ENCODE measurements at places on chromosomes 1 and 21.

DNA sequence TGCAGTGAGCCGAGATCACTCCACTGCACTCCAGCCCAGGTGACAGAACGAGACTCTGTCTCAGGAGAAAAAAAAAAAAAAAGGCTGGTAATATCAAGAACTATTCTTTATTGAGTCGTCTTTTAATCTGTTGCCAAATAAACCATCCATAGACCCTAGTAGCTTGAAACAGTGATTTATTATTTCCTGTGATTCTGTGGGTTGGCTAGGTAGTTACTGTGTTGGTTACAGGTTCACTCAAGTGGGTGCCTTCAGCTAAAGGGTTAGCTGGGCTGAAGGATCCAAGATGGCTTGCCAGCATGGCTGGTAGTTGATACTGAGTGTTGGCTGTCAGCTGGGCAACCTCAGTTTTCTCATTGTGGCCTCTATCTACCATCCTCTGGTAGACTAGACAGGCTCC is 9.2 kb downstream of the TLCD4 start:
- DNase-seq: no peak

DNA sequence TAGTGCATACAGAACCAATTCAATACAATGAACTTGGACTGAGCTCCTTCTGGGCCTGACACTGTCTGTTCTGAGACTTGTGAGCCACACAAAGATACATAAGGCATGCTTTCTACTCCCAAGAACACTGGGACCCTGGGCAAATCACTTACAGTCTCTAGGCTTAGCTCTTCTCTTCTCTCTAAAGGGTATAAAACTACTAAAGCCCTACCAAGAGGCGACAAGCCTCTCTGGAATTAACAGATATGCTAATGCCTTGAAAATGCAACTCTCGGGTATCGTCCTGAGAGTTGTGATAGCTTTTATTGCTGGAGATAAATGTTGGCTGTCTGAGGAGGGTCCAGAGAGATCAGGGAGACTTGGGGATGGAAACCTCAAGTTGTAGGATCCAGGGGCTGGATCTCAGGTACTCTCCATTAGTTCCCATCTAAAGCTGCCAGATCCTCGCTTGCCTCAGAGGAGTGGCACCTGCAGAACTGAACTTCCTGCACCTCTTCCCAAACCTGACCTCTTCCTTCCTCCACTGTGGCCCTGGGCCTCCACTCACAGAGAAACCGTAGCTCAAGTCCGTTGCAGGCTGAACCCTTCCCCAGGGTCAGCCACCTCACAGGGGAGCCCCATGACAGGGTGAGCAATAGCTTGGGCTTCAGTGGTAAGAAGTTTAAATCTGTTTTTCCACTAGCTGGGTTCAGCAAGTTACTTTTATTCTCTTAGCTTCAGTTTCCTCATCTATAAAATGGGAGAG is 11.5 kb upstream of the CFAP45 start:
- DNase-seq: no peak

GRCh38 chr1:27136998-27137542 is 17.9 kb downstream of the SLC9A1 start:
- DNase-seq: no peak

DNA sequence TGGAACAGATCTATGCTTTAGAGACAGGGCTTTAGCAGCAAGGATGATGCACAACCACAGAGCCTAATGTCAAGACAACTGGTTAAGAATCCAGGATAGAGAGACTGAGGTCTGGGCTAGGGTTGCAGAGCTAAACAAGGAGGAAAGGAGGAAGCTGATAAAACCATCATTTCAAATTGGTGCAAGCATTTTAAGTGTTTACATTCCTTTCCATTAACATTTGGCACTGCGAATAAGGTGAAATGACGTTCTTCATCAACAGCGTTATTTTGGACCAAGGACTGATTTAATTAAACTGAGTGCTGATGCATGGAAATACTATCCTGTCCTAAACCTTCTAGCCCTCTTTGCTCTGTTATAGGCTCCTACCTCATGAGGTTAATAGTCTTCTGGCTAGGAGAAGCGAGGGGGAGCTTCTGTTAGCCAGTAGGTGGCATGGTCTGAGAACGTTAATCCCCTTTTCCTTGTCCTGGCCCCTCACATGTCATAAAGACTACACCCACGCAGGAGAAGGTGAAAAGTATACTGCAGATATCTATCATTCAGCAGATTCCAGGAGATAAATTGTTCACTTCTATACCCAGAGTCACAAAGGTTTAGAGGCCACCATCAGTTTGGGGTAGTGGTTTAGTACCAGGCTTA is 7.6 kb upstream of the C1orf21 start:
- no peak for DNase-seq

- DNase-seq: no peak
These were observed 177.3 kb upstream of the GORAB start for GRCh38 chr1:170354690-170355089.

DNA sequence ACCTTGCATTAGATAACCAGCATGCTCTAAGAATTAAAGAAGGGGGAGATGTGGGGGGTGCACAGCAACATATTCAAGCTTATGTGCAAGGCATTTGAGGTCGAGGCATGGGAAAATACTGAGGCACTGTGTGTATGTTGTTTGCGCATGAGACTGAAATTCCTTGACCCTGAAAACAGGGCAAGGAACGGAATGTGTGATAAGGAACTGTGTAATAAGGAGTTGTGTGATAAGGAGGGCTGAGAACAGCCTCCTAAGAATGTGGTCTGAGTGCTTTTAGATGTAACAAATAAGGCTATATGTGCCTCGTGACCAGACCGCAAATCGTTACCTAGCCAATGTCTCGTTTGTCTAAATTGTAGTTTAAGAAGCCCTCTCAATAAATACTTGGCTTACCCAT is 26.5 kb upstream of the ITLN1 start:
- DNase-seq: no peak

- DNase-seq: no peak
These were observed 31.5 kb downstream of the TRAPPC10 start for GRCh38 chr21:44043613-44044012.

DNA sequence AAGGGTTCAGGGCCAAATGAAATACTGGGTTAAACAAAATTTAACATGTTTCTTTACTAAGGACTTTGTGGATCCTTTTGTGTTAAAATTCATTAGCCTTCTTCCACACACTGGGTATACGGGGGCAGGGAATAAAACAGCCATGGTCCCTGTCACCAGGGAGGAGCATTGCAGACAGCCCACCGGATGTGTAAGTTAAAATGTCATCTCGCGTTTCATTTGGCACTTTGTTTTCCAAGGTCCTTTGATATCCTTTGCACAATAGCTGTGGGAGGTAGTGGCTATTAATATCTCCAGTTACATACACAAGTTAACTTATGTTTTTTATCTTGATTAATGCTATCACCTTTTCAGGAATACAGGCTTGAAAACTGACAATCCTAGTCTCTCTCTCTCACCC is 172.7 kb downstream of the BARHL2 start:
- no peak for DNase-seq

DNA sequence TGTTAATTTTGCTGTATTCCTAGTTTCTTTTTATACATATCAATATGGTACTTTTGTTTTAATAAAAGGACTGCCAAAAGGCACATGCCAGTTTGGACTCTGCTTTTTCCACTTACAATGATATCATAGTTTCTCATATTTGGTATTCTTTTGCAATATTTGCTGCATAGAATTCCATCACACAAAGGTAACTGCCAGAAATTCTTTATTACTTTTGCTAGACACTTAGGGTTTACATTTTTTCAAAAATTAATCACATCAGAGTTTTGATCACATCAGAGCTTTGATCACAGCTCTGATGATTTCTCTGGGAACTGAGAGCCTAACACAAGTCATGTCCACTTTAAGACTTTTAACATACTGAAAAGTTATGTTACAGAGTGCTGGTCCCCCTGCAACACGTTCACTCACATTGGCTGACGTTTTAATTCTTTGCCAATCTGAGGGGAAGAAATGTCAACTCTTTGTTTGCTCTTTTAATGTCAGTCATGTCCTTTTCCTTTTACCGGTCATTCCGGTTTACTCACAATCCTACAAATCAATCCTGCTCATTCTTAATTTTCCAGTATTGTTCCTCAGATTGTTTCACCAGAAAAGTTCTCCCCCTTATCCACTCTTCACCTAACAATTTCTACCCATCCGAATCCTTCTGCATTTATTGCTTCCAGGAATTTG is 1.1 kb upstream of the CD46 start:
- DNase-seq: no peak

- no peak for DNase-seq
These were observed 57.5 kb downstream of the ERG start for GRCh38 chr21:38440746-38441145.
